HCT116 (cell line): ENCODE measurements at places on chromosomes 7 and 10. TPM values are rescaled to one million over a fixed set of nuclear protein-coding genes. Genes with fewer than 3 reads are reported as not detected.

GRCh38 chr7:28581351-28581750 is 169.0 kb downstream of the CREB5 start:
- no peak for DNase-seq

The RARRES2 gene
- total RNA-seq, result 2.1 TPM

The GIMAP5 gene
- total RNA-seq, result 0.57 TPM

- DNase-seq, result no peak
These were observed 767 bp upstream of the ADAM8 start for GRCh38 chr10:133277277-133277992.

The KAZALD1 gene
- total RNA-seq, result 16.0 TPM

The MRLN gene
- total RNA-seq, result not detected

The NEUROD6 gene
- not detected for total RNA-seq

DNA sequence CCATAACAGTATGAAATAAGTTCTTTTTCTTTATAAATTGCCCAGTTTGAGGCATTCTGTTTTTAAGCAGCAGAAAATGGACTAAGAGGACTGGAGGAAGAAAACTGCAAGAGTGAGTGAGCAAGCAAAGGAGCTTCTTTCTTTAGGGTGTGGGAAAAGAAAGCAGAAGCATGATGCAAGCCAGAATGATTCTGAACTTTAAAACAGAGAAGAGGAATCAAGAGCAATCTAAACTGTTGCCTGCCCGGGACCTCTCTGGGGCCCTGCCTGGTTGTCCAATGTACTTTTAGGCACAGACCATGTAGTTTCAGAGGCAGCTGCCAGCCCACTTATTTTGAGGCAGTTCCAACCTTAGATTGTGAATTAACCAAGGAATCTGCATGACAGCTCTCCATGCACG is 186.3 kb downstream of the PLPP4 start:
- DNase-seq, result no peak

DNA sequence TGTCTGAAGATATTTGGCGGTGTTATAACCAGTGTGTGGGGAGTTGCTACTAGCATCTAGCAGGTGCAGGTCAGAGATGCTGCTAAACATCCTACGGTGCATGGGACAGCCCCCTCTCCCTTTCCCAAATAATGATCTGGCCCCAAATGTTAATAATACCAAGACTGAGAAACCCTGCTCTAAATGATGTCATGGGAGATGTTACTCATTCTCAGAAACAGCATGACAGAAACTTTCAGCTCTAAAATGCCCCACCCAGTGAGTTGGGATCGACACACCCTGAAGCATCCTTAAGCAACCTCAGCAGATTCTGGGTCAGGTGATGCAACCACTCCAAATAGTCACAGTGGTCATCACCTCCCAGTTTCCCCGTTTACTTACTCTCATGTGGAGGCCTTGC is 108.8 kb upstream of the MPP7 start:
- DNase-seq, result no peak
